ENCODE measurements at places on chromosomes 6 and 20.

GRCh38 chr6:118319894-118320649 is 228.0 kb upstream of the PLN start:
- peak; percentile 31 for DNase-seq

GRCh38 chr6:137013738-137014602 is 30.8 kb downstream of the IL20RA start:
- DNase-seq: no peak

GRCh38 chr20:9255171-9255570 is 186.3 kb downstream of the PLCB4 start:
- DNase-seq: no peak

- DNase-seq: no peak
Measured at GRCh38 chr20:31573555-31574321, 31.4 kb upstream of the ID1 start.

- no peak for DNase-seq
Measured at GRCh38 chr6:84103029-84103428, 69.5 kb downstream of the MRAP2 start.

DNA sequence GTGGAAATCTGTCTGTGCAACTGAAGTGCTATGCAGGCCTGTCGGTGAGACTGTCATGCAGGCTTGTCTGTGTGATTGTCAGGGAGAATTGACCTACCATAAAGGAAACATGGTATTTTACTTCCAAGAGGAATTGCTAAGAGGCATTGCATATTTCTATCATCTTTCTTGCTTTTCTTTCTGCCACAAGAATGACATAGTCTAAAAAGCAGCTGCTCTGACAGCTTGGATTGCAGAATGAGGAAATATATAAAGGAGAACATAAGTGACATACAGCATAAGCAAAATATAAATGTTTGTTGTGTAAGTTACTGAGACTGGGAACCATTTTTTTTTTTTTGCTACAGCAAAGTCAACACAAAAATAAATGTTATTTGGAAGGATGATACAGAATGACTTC is 105.1 kb downstream of the MANEA start:
- no peak for DNase-seq

- DNase-seq: no peak
Measured at GRCh38 chr6:94570581-94570980, 1006.8 kb upstream of the MANEA start.

GRCh38 chr6:123994168-123994567 is 190.5 kb downstream of the NKAIN2 start:
- DNase-seq: no peak

DNA sequence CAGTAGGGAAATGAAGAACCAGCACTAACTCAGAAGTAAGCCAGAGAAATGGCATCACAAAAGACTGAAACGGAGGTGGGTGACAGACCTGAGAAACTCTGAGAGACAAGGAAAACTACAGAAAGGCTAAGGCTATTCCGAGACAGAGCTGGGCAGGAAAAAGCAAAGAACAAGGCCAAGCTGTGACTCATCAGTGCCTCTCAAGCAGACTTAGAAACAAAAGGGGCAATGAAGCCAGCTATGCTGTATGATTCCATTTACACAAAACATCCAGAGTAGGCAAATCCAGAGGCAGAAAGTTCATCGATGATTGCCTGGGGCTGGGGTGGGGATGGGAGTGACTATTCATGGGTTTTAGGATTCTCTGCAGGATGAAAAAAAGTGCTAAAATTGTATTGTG is 50.0 kb downstream of the SLC23A2 start:
- DNase-seq: no peak

GRCh38 chr6:84007871-84008270 is 25.7 kb upstream of the MRAP2 start:
- DNase-seq: no peak

DNA sequence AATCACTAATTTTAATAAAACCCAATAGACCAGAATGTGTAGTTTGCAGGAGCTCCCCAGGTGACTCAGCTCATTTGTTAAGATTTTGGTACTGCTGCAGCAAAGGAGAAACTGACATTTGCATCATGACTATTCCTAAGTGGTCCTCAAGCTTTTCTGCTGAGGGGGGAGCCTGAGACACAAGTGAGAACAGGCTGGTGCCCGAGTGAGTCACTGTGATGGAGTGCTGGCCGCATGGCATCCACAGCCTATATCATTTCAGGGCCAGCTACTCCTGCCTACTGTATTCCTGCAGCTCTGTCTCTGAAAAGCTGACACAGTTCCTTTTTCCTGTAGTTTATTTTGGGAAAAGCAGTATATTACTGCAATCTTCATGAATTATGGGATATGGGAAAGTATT is 113.7 kb upstream of the ENPP5 start:
- no peak for DNase-seq

DNA sequence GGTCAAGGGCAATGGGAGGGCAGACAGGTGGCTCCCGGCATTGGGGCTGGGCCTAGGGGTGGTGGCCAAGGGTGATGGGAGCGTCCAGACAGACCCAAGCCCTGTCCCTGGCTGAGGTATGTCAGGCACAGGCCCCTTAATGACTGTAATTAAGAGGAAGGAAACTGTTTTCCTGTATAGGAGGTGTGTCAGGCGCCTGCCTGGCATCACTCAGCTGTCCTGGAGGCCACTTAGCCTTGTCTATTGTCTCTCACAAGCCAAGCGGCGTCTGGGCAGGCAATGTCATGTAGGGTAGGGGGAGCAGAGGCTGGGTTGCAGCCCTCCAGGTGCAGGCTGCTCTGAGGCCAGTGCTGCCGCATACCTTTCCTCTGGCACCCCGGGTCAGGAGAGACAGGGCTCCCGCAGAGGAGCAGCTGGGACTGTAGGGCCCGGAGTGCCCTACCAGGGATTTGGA is 3.9 kb upstream of the FAM83C start:
- DNase-seq: no peak

DNA sequence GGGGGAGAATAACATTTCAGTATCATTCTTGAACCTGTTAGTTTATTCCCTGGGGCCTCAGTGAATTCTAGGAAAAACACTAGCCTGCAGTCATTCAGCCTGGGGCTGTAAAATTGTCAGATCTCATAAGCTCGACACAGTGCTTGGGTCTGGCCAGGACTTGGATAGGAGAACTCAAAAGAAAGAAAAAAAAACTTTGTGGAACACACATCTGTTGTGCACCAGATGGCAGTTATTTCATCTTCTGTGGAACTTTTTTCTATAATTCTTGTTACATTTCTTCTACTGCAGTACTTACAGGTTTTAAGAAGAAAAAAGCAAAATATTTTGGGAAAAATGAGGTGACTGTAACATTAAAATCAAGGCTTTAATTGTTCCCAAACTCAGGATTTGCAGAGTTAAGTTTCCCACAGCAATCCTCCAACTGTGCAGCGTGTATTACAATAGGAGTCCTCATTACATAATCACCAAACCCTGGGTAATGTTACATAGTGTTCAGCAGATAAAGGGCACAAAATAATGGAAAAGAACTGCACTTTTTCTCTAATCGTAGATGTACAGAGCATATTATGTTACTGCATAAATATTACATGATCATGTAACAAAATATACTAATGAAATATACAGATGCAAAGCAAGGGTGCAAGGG is 531.1 kb upstream of the CITED2 start:
- DNase-seq: no peak

DNA sequence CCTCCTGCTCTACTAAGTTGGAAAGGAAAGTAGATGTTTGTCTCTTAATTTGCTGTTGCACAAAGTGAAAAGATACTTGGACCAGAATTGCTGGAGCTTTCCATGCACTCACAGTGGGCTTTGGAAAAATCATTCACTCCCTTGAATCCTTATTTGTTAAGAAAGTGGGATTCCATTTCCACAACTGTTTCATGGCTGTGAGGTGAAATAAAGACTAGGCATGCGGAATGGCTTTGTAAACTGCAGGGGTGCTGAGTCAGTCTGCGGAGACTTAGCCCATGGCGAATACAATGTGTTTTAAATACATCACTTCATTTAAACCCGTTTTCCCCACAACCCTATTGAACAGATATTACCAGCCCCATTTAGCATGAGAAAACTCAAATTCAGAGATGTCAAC is 36.8 kb upstream of the CLDN20 start:
- DNase-seq: no peak

DNA sequence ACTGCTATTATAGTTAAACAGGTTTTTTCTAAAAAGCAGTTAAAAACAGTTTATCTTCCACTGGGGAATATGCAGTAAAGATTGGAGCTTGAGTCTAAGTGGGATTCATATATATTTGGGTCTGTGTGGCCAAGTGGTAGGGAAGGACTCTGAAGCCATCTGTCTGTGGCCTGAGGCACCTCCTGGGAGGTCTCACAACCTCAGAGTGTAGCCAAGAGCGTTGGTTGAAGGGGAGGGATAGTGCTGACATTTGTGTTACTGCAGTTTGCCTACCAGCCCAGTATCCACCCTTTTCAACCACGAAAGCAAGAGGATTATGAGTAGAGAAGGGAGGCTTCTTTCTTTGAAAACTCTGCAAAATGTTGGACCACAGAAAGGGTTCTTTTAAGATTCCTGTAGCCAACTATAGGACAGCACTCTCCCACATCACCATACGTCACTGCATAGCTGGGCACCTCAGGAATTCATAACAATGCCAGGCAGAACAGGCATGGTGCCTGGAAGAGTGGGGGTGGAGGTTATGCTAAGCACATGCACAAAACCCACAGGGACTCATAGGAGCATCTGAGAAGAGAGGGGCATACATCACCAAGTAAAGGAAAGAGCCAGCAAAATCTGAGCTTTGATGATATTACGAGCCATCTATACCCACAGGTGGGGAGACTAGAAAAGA is 90.5 kb upstream of the HEY2 start:
- DNase-seq: no peak

- DNase-seq: no peak
Measured at GRCh38 chr20:39716796-39717341, 754.7 kb downstream of the DHX35 start.

- no peak for DNase-seq
Measured at GRCh38 chr6:313917-314316, 21.6 kb downstream of the DUSP22 start.

- no peak for DNase-seq
Measured at GRCh38 chr6:20608905-20609304, 74.6 kb downstream of the CDKAL1 start.

- DNase-seq: no peak
Measured at GRCh38 chr6:30172681-30173080, 9.3 kb downstream of the TRIM15 start.

- no peak for DNase-seq
Measured at GRCh38 chr6:157514659-157515496, 133.9 kb downstream of the ZDHHC14 start.

DNA sequence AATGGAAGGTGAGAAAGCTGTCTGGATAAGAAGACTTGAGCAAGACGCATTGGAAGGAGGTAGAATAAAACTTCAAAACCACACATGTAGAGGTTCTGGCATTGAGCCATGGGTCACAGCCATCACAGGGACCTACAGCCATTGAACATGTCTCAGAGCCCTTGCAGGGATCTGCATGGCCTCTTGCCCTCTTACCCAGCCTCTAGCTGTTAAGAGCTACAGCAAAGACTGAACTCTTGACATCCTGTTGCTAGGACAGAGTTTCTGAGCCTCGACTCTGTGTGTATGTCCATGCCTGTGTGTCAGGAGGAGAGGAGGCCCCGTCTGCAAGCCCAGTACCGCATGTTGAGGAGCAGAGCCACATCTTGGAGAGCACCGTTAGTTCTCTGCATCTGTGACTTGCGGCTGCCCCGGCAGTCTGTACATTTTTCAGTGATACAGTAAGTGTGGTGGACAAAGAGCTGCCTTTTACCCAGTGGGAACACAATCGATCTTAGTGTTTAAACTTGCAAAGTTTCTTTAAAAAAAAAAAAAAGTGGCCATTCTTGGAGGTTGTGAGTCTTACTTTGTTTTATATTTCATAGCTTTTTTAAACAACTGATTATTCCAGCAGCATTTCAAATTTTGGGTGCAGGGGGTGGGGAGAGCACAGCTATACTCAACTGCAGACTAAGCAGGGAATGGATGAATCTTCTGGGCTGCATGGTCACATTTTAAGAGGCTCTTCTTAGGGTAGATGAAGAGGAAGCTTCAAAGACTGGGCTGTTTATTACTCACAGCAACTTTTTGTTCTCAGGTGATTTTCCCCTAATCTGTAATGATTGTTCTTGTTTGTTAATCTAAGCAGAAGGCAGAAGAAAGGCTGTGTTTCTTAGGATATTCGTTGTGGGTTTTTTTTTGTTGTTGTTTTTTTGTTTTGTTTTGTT is 88.5 kb downstream of the TBC1D7 start:
- DNase-seq: no peak

DNA sequence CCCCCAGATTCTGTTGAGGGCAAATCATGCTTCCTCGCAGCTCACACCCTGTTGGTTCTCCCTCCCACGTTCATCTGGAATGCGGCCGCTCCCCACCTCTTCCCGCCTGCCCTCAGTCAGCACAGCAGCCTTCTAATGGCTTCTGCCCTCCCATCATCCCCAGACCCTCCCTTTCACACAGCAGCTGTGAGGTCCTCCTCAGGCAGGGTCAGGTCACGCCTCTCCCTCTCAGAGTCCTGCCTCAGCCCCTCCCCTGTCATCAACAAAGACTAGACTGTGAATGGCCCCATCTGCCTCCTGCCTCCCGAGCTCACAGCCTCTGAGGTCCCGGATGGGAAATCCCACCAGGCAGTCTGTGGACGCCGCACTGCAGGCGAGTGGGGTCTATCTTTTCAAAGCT is 7.9 kb upstream of the BHLHE23 start:
- peak; percentile 74 for DNase-seq

DNA sequence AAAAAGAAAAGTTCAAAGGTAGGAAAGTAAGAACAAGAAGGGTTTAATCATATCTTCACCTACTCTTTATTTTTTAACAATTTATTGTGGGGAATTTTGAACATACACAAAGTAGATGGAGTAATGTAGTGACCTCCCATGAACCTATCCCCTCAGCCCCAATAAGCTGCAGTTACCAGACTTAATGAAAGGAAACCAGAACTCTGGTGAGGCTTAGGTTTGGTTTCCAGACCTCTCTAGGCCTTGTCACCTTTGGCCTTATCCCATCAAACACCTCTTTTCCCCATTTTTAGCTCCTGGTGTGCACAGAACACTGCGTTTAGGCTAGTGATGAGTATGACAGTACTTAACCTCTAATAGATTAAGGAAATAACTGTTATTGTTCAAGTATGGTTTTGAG is 42.0 kb downstream of the CBFA2T2 start:
- DNase-seq: no peak

DNA sequence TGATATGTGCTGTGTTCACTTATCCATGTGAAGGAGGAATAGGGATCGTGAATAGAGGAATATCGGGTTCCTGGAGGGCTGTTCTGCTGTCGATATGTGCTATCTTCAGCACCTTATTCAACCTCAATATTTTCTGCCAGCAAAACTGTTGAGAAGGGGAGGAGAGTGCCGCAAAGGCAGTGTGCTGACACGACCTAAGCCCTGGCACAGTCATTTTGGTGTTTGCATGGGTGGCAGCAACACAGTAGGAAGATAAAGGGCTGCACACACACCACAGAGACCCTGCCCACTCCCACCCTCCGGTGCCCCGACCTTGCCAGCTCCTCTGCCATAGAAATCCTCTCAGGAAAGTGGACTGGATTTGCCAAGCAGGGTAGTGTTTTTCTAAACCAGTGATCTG is 47.0 kb downstream of the ZDHHC14 start:
- no peak for DNase-seq

DNA sequence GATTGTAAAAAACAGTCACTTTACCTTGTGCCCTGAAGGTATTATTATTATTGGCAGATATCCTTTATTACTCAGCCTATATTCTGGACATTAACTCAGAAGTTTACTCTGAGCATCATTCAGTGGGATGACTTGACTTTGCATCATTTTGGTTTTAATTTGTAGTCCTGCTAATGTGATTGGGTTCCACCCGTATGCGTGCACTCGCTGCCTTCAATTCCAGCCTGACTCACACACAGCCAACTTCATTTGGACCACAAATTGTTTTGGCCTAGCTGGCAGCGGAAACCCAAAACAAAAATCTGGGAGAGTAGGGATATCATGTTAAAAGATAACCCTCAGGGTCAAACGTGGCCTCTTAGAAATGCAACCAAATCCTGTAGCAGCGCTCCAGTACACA is 704.4 kb upstream of the SLC35B3 start:
- DNase-seq: no peak
